ENCODE measurements at places on chromosomes 7 and 10.

- peak; percentile 65 for DNase-seq
These were observed 751 bp upstream of the GTPBP10 start for GRCh38 chr7:90345595-90346335.

GRCh38 chr7:73349763-73350162, 21.8 kb downstream of the FKBP6 start:
- DNase-seq, result no peak

- DNase-seq, result no peak
These were observed 366.6 kb downstream of the PRPF18 start for GRCh38 chr10:13953371-13953770.

DNA sequence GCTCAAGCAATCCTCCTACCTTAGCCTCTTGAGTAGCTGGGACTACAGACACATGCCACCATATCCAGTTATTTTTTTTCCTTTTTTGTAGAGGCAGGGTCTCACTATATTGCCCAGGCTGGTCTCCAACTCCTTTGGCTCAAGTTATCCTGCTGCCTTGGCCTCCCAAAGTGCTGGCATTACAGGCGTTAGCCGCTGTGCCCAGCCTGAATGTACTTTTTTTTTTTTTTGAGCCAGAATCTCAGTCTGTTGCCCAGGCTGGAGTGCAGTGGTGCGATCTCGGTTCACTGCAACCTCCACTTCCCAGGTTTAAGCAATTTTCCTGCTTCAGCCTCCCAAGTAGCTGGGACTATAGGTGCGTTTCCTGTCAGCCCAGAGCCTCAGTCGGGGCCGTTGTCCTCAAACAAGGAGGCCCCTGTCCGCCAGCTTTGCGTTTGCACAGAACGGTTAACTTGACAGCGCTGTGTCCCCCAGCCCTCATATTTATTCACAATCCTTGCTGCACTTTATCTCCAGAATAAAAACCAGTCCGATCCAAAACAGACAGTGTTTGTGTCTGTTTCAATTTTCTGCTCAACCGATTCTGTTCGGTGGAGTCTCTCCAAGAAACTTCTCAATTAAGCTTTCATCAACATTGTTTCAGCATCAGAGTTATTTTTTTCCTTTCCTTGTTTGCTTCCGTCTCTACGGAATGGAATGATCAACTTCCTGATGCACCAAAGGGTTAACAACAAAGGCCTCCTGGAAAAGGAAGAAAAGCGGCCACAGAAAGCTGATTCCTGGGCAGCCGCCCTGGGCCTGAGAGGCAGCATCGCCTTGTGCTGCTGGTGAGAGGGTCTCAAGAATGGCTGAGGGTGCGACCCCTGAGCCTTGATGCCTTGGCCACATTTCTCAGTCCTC, 64.5 kb downstream of the PDIA4 start:
- no peak for DNase-seq

DNA sequence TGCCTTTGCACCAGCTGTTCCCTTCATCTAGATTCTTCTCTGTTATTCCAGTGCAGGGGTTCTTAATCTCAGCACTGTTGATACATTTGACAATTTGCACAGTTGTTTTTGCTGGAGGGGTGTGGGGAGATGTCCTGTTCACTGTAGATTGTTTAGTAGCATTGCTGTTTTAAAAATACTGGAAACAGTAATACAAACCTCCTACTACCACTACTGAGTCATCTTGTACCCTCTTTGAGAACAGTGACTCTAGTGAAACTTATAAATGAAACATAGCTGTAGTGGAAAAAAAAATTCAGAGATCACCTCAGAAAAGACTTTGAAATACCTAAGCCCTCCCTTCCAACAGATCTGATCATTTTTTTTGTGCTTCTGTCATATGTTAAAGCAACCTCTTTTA, 154.8 kb upstream of the TMEM196 start:
- DNase-seq, result no peak

GRCh38 chr10:71090801-71091200, 121.6 kb upstream of the UNC5B start:
- DNase-seq, result no peak

DNA sequence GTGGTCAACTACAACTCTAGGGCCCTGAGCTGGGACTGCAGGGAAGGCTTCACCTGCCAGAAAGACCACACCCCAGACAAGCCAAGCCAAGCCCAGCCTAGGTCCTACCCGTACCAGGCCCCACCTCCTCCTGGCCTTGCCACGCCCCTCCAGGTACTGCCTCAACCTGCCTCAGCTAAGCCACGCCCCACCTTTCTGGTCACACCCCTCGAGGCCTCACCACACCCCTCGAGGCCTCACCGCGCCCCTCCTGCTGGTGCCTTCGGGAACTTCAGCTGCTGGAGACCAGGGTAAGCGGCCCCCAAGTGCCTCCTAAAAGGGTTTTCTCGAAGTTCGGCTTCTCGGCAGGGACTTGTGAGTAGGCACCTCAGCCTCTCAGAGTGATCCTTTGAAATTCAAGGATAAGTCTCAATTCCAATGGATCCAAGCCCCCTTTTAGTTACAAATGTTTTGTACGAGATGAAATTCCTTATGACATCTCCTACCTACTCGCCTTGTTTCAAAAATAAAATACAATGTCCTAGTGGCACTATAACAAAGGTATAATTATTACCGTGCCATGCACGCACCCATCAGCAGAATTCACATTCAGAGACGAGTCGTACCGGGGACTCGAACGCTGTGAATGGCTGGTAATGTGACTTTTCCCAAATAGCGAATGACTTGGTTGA, 171.2 kb downstream of the ARHGAP21 start:
- DNase-seq, result no peak

DNA sequence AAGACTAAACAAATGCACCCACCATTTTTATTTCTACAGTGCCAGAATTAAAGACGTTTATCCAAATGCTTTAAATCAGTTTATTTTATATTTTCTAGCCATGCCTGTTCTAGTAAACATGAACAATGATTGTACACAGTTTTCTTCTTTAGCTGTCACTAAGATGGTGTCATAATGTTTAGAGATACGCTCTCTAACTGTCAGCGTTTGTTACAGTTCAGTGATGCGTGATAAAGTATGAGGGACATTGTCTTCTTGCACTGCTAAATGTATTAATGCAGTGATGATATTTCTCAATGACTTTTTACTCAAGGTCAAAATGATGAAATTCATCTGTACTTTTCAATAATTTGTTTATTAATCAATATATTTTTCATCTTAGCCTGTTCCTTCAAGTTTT, 513.6 kb downstream of the ATRNL1 start:
- DNase-seq, result no peak

DNA sequence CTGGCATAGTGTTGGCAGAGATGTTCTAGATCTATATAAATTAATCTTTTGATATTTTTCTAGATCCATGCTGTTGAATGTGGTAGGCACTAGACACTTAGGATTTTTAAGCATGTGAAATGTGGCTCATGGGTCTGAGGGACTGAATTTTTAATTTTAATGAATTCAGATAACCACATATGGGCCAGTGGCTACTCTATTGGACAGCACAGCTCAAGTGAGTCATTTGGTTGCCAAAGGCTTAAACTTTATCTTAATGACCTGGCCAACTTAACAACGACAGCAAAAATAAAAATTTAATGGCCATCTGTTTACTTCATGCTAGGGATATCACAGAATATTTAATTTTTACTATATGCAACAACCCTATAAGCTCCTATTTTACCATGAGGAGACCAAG, 61.4 kb downstream of the CDK14 start:
- DNase-seq, result no peak

DNA sequence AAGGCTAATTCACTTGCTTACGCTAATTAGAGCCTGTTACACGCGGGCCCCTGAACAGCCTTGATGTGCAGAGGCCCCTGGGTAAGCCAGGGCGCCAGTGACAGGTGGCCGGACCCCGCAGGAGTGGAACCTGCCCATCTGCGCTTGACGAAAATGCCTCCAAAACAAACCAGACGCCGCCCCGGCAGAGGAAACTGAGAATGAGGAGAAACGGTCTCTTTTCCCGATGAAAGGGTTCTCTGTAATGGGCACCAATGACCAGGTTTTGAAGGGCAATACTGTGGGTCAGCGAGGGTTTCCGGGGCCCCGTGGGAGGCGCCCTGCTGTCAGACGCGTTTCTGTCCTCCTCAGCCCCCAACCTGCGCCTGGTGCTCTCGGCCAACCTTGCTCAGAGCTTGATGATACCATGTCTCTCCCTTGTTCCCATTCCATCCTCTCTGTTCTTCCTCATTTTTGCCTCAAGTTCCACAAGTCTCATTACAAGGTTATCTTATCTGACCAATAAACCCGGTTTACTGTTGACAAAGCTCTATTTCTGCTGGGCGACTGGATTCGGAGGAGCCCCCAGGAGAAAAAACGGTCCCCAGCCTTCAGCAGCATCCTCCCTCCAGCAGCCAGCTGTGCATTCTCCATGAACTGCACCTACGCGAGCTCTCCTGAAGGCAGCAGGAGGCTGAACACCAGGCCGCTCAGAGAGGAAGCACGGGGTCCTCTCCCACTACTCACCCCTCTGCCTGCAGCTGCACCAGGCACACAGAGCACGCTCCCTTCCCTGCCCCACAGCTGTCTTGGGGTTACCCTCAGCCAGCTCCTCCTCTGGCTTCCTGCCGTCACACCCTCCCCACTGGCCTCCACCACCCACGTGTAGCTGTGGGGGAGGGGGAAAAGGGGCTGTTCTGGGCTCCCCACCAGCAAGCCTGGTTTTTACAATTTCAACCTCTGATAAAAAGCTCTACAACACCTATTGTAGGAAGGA, 202.0 kb downstream of the MAD1L1 start:
- no peak for DNase-seq

- DNase-seq, result peak; percentile 47
These were observed 248.9 kb upstream of the LRRN3 start for GRCh38 chr7:110841840-110842545.

DNA sequence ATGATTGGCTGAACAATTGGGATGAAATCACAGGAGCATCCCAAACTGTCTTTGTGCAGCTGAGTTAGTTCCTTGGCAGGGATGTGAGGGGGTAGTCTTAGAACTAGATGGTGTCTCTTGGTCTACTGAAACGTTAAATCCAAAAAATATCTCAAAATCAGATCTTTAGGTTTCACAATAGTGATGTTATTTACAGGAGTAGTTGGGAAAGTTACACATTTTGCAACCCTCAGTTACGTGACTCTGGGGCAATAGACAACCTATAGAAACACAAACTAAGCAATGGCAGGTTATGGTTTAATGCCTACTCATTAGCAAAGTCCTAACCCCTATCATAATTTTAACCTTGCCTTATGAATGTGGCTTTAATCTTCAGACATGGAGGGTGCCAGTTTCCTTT, 24.0 kb downstream of the PKD1L1 start:
- no peak for DNase-seq

- DNase-seq, result peak; percentile 85
These were observed 323.4 kb downstream of the PARD3 start for GRCh38 chr10:34491678-34492077.

DNA sequence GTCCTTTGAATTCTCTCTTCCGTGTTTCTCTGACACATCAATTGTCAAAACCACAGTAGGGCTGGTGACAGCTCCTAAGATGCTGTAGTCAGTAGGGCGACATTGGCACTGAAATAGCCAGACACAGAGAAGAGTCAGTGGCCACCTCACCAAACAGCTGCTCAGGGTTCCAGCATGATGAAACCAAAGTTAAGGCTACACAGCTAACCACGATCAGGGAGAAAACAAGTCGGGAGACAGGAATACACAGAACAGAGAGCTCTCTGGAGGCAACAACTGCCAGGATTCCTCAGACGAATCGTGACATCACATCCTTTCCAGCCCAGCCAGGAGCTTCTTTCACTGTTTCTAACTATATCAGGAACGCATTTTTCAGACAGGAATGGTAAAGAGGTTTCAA, 922.2 kb downstream of the SORCS1 start:
- DNase-seq, result no peak

GRCh38 chr7:94590526-94591162, 65.3 kb downstream of the SGCE start:
- no peak for DNase-seq

DNA sequence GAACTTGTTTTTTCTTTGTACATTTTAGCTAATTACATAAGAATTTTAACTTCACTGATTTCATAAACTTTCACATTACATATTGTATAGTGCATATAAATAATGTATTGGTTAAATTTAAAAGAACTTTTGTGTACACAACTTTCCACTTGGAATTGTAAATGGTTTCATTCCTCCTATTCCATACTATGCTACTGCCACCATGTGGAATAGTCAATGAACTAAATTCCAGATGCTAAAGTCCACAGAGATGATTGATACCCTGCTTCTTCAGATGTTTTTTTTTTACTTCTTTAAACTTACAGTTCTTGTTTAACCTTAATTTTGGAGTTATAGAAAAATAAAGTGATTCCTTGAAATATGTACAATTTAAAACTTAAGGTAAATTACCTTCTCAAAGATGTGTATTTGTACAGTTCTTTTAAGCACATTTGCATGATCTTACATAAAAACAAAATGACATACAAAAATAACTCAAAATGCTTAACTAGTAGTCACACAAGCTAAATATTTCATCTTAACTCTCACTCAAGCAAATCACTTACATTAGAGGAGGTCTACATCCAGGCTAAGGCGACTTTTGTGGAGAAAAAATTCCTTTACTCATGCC, 247.6 kb upstream of the HGF start:
- DNase-seq, result peak; percentile 45

GRCh38 chr7:155107126-155107525, 37.0 kb downstream of the HTR5A start:
- DNase-seq, result no peak

GRCh38 chr10:97686962-97687784, at the start of gene AVPI1:
Gene AVPI1 (minus strand): TSS chr10:97687241. CDS start chr10:97679905, 7,336 bp downstream.
- DNase-seq, result peak; percentile 96

GRCh38 chr10:118781541-118781940, 26.8 kb upstream of the CACUL1 start:
- no peak for DNase-seq

DNA sequence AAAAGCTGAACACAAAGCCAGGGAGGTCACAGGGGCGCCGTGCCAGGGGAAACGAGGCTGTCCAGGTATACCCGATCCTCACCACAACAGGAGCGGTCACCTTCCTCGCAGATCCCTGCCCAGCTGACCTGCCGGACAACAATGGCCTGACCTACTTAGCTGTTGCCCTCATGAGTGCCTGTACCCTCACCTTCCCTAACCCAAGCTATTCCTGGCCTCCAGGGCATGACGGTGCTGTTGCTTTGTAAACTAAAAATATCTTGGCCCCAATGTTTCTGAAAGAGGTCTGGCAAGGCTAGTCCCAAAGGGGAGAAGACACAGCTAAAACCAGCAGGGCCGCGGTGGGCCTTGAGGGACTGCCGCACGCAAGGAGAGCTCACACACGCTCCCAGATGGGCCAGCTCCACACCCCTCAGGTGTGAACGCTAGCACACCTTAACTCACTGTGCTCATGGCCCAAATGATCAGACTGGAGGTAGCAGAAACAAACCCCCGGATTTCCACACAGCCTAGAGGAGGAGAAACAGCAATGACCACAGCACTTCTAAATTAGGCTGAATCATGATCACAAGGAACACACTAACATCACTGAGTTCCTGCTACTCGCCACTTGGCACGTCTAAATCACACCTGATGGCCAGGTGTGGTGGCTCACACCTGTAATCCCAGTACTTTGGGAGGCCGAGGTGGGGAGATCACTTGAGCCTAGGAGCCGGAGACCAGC, 66.3 kb upstream of the CYTH3 start:
- no peak for DNase-seq

All from brain (organoid and tissue), 16 donors.